ENCODE measurements at places on chromosomes 4 and X.

- DNase-seq, result peak; percentile 38
Measured at GRCh38 chr4:14345356-14345775, 656.9 kb upstream of the CPEB2 start.

GRCh38 chrX:75061701-75062100 is 94.4 kb downstream of the ABCB7 start:
- no peak for DNase-seq

GRCh38 chr4:26132858-26133257 is 188.0 kb upstream of the RBPJ start:
- DNase-seq, result no peak

DNA sequence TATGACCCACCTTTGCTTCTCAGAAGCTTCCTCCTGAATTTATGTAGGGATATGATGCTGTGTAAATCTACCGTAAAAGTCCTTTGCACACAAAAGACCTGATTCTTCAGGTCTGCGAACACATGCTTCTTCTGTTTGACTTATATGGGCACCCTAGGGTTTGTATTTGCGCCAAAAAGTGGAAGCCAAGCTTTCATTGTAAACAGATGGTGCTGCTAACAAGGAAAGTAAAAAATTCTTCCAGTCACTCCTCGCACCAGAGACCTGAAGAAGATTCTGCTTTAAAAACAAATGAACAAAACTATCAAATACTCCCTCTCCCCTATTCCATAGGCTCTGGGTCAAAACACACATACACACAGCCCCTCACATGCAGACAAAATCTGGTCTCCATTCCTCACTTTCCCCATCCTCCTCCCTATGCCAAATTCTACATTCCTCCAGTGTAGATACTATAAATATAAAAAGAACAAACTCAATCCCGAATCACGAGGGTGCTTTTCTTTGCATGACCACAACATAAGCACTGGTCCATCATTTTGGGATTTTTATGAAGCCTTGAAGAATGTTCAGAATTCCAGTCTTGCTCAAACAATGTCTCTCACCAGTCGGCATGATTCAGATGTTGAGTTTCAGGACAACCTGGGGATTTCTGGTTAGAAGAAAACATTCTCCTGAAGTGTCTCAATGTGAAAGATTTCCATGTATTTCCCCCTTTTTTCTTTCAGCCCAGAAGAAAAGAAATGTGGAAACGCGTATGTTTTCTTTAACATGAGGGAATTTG is 125.1 kb downstream of the PALLD start:
- DNase-seq, result no peak

GRCh38 chr4:113221990-113222389 is 172.5 kb downstream of the ANK2 start:
- no peak for DNase-seq

Measured in KBM-7 (cell line).